ENCODE measurements at places on chromosomes 7 and 10.

GRCh38 chr10:83607959-83608745 lies 531.2 kb upstream of the GHITM start:
- DNase-seq, result no peak

DNA sequence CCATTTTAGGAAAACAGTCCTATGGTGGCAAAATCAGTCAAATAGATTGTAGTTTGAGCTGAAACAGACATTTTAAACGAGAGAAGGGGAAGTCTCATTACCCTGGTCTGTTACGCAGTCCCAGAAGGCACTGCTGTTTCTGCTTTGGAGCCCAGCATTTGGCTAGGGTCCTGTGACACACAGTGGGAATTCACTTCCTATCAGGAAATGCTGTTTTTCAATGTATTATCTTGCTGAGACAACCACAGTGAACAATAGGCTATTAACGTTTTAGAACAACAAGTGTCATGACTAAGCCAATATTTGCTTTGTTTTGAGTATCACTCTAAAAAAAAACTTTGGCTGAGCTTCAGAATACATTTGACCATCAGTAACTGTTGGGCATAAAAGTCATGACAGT lies 74.1 kb downstream of the ADD3 start:
- DNase-seq, result peak; percentile 6

DNA sequence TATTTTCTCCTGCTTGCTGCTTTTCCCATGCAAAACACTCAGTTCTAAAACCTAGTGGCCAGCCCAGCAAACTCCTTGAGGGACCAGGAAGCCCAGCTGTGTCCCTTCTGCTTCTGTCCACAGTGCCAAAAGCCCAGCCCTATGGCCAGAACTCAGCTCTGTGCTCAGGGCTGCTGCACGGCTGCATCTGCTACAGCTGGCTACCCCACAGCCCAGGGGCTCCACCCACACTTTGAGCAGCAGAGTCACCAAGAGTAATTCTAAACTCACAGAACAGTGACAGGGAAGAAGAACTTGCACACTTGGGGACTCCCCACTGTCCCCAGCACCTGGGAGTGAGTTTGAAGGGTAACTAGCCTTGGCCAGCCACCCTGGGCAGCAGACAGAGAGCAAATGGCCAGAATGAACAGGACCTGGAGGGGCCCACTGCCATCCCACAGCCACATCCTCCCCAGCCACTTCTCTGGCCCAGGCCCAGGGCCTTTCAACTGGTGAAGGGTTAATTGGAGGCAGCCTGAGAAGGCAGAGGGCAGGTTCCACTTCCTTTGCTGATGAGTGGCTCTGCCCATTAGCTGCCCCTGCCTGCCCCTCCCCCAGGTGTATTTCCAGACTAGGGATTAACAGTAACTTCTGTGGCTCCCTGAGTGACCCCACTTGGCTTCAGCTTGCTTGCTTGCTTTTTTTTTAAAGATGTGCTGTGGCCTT lies 28.1 kb upstream of the TRIM8 start:
- peak; percentile 36 for DNase-seq

- peak; percentile 84 for DNase-seq
Observed at GRCh38 chr10:132571650-132572544, 34.3 kb downstream of the INPP5A start.

DNA sequence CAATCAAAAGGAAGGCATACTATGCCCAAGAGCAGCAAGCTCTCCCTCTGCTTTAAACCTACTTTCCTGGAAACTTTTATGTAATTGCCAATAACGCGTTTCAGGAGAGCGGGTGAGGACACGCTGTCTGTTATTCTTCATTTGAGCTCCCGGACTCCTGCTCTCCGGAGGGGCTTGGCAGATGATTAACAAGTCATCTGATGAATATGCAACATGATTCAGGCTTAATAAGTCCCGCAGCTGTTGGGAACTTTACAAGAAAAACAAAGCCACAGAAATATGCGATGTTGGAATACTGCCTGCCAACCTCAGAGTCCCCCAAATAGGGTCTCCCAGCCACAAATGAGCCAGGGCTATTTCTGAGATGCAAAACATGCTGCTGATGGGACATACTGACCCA lies 348.0 kb downstream of the GPAM start:
- DNase-seq, result peak; percentile 39

DNA sequence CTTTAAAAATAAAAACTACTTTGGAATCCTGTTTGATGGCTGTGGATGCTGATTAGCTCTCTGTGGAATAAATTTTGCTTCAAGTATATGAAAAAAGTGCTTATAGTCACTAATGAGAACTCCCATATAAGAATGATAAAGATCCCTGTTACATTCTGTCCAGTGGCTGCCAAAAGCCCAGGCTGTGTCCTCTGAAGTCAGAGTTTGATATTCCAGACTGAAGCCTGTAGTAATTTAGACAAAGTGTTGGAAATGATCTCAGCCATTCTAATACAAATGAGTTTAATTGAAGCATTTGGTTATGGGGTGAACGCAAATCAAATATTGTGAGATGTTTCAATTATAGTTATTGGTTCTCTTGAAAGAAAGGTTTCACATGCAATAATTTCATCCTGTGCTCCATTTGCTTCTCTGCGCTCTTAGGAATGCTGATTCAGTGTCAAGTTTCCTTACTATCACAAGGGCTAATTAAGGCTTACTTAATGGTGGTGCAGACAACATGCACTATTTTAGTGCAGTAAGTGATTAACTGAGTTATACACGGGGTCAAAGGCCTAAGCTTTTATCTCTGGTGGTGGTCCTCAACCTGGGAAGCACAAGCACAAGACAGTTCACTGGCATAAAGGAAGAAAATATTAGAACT lies 867.6 kb downstream of the SORCS1 start:
- DNase-seq, result no peak

Measured in AG08395 (cell line).